Nephron progenitor cell (in vitro differentiated cells): ENCODE measurements at places on chromosomes 4 and X.
A peak's percentile ranks its signal among the peaks of the same experiment; 100 is the strongest.

DNA sequence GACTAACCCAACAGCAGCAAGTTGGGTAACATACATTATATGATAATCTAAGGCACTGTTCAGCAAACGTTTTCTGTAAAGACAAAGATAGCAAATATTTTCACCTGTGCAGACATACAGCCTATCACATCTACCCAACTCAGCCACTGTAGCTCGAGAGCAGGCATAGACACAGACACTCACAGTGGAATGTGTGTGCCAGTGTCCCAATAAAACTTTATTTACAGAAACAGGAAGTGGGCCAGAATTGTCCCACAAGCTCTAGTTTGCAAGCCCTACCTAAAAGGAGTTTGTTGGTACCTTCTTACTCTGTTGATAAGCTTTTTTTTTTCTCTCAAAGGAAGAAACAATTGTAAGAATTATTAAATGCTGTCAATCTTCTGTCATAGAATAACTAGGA, 11.9 kb upstream of the FAM9A start:
- DNase-seq: no peak

GRCh38 chr4:87080462-87080861, 140.0 kb downstream of the KLHL8 start:
- DNase-seq: no peak

- no peak for DNase-seq
Observed at GRCh38 chrX:129719268-129719667, 19.5 kb upstream of the XPNPEP2 start.

- peak; percentile 70 for DNase-seq
Observed at GRCh38 chrX:131288738-131289511, at the start of gene IGSF1. Gene IGSF1, minus strand, starts transcription at chrX:131289306. Its CDS starts 2,632 bp downstream, at chrX:131286674.

GRCh38 chr4:168884251-168885124, 125.6 kb downstream of the CBR4 start:
- no peak for DNase-seq

DNA sequence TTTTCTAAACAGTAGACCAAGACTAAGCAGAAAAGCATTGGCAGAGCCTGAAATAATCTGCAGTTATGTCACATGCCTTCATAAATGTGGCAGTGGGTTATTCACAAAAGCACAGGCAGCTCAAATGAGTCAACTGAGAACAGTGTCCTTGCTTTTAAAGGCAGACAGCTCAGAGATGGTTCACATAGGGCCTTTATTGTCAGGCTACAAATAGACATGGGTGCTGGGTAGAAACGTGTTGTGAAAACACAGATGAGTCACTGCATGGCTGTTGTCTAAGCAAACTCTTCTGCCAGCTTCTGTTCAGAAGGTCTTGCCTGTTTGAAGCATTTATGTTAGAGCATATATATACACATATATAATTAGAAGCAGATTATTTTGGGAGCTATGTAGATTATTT, 118.0 kb downstream of the SLC4A4 start:
- DNase-seq: no peak
